ENCODE measurements at places on chromosomes 1 and 21.

GRCh38 chr1:43225168-43225567 lies 44.6 kb upstream of the TMEM125 start:
- peak; percentile 39 for DNase-seq

DNA sequence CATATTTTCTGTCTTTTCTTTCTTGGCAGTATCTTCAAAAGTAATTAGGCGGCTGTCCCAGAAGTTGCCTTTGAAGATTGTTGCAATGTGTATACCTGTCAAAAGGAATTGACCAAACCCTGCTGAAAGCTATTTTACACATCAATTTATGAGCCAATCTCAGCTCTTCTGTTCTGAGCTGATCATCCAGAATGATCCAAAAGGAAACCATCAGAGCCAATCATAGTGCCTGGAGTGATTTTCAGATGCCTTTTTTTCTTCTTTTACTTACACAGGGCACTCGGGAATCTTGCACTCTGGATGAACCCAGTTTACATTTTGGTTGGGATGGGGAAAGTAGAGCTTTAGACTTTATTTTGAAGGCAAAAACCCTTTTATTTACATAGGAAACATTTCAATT lies 21.8 kb upstream of the APOBEC4 start:
- no peak for DNase-seq

DNA sequence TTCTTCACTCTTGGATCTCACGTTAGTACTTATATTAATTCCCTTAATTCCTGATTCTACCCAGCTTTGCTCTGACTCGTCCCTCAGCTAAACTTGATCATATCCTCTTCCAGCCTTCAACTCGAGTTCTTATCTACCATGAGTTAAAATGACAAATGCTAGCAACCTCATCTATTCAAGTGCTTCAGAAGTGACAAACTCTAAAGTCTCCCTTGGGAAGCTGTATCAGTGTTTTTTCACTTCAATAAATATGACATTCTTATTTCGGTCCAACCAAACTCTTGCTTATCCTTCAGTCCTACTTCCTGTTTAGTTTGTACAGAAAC lies 75.3 kb downstream of the FOXJ3 start:
- DNase-seq: no peak

GRCh38 chr1:245715970-245716369 lies 561.2 kb downstream of the KIF26B start:
- peak; percentile 92 for DNase-seq

- DNase-seq: peak; percentile 38
These were observed at the start of gene PGBD5 for GRCh38 chr1:230426246-230427093. Gene PGBD5 (minus strand): TSS chr1:230426332. CDS start chr1:230425928, 404 bp downstream.

DNA sequence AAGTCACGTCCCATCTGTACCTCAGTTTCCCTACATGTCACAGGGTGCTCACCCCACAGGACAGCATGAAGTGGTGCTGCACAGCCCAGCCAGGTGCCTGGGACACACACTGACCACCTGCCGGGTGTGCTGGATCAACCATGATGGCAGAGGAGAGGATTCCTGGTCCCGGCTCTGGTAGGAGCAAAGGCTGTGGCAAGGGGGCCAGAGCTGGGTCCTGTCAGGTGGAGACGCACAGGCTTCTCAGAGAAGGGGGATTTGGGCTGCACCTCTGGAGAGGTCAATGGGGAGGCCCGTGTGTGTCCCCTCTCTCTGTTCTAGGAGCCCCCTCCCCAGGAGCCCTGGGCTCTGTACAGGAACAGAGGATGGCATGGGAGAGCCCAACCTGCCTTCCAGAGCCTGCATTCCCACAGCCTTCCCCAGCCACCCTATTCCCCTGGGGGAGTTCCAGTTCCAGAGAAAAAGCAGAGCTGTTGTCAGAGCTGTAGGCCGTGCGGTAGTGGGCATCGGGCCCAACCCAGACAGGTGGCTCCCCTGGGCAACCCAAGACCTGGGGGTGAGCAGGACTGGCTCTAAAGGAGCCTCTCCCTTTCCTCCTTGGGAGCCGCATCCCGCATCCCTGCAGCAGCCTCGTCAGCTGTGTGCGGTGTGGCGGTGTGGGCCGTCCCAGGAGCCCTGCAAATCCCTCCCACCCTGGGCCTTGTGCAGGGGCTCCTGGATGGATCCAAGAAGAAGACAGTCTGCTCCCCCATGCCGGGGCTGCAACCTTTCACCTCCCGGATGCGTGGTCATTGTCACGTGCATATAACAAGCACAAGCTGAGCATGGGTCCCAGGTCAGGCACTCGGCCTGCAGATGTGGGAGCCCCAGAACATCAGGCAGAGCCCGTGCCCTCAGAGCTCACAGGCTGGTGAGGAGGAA lies 2.9 kb upstream of the TFF3 start:
- DNase-seq: no peak

GRCh38 chr21:46027851-46028493 lies 46.4 kb downstream of the COL6A1 start:
- DNase-seq: peak; percentile 89

DNA sequence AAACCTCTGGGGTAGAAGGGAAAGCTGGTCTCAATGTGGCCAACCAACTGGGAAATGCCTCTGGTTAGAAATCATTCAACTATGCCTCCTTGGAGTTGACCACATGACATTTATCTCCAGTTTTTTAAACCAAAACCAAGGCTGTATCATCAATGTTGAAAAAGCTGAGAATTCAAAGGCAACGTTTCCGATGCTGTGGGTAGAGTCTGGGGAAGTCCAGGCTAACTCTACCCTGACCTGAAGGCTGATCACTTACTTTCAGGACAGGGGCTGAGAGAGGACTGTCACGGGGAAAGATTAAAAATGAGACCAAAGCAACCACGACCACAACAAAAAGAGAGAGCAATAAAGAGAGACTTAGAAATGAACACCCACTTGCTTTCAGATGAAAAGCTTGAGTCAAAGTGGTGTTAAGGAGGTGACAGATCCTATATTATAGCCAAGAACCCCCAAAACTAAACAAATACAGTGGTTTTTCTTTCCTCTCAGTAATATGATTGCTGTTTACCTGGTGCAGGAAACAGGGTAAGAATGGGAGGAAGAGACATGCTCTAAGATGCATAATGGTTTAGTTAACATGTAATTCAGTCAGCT lies 90.8 kb upstream of the TNFSF4 start:
- no peak for DNase-seq

DNA sequence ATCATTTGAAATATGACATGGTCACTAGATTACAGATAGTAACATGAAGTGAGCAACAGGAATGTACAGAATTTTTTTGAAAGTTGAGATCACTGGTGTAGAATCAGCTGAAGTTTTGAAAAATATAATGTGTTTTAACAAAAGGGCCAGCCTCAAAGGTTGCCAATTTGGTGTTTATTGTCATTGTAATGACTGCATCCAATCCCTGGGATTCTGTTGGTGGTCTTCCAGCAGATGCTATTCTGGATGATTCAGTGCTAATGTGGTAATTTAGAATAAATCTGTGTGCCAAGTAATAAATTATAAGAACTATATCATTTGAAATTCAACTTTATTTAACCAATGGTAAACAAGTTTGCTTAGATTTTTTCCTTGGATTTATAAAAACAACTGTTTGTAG lies 436.4 kb upstream of the PKN2 start:
- no peak for DNase-seq

GRCh38 chr1:41849211-41849759 lies 69.4 kb downstream of the HIVEP3 start:
- no peak for DNase-seq

DNA sequence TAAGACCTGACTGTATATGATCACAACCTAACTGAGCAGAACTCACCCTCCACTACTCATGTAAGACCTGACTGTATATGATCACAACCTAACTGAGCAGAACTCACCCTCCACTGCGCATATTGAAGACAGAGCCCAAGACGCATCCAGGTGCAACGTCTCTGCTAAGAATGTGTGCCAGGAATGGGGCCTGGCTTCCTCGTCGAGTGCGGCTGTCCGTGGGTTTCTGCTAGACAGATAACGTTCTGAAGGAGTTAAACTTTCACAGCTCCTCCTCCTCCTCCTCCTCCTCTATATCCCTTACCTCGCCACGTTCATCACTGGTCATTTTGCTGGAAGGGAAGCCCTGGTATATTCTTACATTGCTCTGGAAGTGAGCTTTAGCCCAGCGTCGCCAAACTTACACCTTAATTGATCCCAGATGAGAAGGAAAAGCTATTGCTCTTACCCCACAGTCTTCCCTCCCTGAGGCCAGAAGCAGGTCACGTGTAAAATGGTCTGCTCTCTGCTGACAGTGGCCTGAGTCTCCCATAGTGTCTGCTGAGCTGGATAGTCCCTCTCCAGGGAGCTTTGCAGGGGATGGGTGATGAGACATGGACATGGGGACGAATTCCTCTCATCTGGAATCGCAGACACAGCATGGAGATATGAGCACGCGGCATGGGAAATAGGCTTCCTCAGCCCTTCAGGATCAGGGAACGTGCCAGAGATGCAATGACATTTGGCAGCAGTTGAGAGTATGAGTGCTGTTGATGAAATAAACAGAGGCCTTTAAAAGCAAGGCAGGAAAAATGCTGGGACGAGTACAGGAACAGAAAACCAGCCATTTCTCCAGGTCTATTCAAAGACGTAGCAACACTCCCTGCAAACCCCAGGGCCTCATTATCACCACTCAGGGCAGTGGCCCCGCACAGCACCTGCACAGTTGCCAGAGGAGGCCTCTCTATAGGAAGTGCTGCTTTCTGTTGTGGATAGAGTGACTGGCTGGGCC lies 528.1 kb downstream of the KIF26B start:
- DNase-seq: no peak

DNA sequence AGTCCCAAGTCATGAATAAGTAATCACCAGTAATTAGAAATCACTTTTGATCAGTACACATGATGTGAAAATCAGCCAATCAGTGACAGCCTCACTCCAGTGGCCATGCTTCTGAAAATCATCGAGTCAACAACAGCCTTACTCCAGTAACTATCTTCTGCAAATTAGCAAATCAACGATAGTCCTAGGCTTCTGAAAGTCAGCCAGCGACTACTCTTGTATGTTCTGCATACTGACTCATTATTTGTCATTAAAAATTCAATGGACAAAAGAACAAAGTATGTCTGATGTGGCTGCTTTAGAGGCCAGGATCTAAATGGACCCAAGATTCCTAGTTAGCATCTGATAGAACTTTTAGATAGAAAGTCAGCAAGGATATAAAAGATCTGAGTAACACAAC lies 102.5 kb downstream of the GPR52 start:
- no peak for DNase-seq

- no peak for DNase-seq
These were observed 239.9 kb downstream of the GRIK3 start for GRCh38 chr1:36794460-36794859.

DNA sequence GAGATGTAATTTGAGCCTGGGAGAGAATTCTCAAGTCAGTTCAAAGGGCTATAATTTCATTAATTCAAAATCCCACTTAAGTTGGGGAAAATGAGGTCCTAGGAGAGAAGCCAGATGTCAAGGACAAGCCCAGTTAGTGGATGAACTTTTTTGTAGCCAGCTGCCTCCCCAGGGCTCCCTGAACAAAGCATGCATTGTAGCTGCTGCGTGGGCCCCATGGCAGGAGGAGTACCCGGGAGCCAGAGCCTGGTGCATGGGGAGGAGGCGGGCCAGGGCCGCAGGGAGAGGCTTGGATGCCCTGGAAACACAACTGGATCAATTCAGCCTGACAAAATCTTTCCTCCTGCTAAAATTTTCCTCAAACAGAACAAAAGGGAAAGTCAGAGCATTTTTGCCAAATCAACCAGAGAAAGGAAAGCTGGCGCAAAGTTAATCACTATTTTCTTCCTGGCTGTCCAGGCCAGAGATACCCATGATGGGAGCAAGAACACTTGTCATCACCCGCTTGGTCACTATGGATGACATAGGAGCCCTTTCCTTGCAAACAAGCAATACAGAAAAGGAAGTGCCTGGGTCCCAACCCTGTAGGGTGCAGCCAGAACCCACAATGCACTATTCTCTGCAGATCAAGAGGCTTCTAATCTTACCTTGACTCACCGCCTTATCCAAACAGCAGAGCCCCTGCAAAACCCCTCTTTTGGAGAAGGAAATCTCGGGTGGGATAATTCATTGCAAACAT lies 248.1 kb upstream of the RAB4A start:
- DNase-seq: no peak

DNA sequence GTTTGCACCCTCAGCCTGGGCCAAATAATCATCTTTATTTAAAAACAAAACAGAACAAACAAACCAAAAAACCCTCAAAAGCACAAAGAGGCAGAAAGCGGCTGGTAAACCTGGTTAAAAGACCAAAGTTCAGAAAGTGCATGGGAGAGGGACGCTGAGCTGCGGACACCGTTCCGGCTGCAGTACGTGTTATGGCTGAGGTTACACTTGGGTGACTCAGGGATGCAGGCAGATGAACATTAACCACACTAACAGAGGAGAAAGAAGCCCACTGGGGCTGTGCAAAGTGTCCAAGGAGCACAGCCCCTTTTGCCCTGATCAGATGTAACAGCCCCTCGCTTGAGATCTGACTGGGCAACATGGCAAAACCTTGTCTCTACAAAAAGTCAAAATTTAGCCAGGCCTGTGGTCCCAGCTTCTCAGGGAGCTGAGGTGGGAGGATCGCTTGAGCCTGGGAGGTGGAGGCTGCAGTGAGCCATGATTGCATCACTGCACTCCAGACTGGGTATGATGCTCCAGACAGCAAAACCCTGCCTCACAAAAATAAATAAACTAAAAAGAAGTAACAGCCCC lies 28.3 kb downstream of the GPR157 start:
- DNase-seq: peak; percentile 64

- no peak for DNase-seq
These were observed 6.9 kb upstream of the LYST start for GRCh38 chr1:235873571-235873970.

GRCh38 chr1:39488793-39489566 lies 2.5 kb upstream of the BMP8A start:
- DNase-seq: no peak

- DNase-seq: peak; percentile 73
These were observed 56.4 kb upstream of the ADORA3 start for GRCh38 chr1:111559736-111560279.

DNA sequence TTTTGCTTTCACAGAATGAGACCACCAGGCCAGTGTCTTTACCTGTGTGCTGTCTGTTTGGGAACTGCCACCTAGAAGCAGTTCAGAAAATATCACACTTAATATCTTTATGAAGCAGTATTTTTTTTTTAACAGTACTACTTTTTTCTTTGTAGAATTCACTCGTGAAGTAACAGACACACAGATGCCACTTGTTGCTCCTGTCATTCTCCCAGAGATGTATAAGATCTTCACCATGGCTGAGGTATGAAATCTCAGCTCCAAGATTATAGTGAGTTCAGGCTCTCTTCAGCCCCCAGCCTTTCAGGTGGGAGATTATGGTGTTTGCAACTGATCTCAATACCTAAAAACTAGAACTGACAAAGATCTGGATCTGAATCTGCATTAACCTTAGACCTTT lies 23.0 kb downstream of the IPO9 start:
- no peak for DNase-seq

DNA sequence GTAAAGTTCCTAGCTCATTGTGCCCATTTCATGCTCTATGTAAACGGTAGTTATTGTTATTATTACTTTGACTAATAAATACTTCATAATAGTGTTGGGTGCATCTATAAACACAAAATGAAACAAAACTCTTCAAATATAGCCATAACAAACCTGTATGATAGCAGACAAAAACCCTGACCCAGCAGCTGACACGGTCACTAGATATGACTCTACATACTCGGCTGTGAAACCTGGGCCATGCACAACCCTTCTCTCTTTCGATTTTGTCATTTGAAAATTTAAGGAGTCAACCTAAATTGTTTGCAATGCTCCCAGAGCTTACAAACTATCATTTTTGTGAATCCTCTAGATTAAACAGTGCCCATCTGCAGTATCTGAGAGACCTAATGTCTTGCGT lies 8.0 kb upstream of the RGS13 start:
- DNase-seq: no peak

GRCh38 chr1:34770891-34771504 lies 10.0 kb upstream of the GJB3 start:
- DNase-seq: no peak
